ENCODE measurements at places on chromosomes 13 and 19. TPM values are rescaled to one million over a fixed set of nuclear protein-coding genes. Genes with fewer than 3 reads are reported as not detected.

DNA sequence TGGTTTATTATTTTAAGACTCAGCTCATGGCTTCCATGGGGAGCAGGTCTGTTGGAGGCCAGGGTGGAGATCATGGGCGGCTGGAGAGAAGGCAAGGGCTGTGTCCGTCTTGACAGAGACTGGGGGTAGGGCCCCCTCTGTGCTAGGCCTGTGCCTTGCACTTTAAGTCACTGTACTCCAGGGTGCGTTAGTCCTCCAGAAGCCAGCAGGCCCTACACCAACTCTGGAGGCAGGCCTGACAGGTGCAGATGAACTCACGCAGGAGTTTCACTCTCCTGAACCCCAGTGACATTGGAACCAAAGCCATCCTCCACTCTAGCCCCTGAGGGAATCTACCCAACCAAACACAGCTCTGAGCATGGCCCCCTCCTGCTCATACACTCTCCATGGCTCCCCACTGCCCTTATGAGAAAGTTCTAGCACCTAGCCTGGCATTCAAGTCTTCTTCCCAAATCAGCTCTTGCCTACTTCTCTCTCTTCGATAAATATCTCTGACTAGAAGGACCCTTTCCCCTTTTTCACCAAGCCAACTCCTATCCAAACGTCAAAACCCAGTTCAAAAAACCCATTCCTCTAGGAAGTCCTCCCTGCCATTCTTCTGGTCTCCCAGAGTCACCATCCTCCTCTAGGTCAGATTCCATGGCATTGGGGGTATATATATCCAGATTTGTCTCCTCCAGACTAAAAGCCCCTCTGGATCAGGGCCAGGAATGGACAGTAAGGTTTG lies 15.1 kb downstream of the MEF2B start:
- DNase-seq = no peak

DNA sequence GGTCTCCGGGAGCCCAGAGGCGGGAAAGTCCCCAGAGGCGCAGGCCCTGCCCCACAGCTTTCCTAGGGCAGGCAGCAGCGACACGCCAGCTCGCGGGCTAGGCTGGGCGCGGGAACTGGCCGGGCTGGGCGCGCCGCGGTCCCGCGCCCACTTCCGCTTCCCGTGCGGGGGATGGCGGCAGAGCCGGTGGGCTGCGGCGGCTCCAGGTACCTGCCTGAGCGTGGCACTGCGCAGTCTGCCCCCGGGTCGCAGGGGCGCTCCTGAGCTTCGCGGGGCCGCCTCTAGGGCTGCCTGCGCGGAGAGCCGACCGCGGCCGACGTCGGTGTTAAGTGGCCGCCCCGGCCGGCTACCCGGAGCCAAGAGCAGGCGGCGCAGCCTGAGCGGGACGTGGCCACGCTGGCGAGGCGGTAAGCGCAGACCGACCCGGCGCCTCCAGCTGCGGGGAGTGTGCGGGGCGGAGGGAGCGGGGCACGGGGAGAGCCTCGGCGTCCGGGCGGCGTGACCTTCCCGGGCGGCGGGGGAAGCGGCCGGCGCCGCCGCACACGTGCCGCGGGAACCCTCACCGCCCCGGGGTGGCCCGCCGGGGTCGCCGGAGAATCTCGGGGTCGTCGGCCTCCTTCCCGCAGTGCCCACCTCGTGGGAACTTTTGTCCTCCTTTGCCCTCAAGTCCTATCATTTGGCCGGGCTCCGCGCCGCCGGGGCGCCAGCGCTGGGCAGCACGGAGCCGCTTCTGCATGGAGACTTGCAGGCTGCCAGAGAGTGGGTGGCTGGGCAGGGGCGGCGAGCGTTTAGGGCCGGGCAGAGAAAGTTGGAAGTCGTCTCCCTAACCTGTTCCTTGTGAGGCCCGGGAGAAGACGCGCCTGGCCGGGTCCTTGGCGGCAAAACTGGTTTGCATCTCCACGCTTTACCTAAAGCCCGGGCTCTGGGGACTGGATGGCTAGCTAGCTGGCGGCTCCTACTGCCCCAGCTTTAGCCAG lies 31.4 kb upstream of the MPHOSPH8 start:
- peak; percentile 9 for DNase-seq

- no peak for DNase-seq
Observed at GRCh38 chr13:50948601-50949000, 39.0 kb downstream of the RNASEH2B start.

Gene FXYD3
- total RNA-seq = not detected

GRCh38 chr13:31468114-31468902 lies 268.5 kb downstream of the B3GLCT start:
- DNase-seq = no peak

GRCh38 chr13:111270765-111271698 lies 49.4 kb upstream of the TEX29 start:
- peak; percentile 26 for DNase-seq
